D341Med (cell line): ENCODE measurements at places on chromosomes 1 and 21.
A peak's percentile ranks its signal among the peaks of the same experiment; 100 is the strongest.

DNA sequence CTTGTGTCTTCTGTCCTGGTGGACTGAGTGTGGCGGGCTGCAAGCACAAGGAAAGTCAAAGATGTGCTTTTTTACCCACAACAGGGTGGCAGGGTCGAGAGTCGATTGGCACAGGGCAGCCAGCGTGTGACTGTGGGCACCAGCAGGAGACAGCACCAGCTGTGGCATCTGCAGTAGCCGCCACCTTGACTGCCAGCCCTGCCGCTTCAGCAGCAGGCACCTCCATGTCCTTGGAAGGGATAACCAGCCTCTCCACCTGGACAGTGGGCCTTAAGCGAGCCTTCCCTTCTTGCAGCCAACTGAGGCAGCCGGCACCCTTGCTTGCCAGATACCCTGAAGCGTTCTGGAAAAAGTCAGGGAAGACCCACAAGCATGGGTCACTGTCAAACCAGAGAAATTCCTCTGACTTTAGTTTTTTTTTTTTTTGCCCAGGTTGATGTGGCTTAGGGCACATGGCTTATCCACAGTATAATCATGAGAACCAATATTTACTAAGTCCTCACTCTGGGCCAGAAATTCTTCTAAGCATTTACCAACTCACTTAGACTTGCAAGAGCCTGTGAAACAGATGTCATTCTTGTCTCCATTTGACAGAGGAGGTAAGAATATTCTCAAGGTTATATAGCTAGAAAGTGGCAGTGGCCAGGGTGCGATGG lies 30.1 kb upstream of the PTGFRN start:
- no peak for DNase-seq

- no peak for DNase-seq
Observed at GRCh38 chr1:71351438-71351837, 270.6 kb upstream of the ZRANB2 start.

GRCh38 chr1:110495926-110496600 lies 22.9 kb downstream of the KCNA10 start:
- peak; percentile 84 for DNase-seq

DNA sequence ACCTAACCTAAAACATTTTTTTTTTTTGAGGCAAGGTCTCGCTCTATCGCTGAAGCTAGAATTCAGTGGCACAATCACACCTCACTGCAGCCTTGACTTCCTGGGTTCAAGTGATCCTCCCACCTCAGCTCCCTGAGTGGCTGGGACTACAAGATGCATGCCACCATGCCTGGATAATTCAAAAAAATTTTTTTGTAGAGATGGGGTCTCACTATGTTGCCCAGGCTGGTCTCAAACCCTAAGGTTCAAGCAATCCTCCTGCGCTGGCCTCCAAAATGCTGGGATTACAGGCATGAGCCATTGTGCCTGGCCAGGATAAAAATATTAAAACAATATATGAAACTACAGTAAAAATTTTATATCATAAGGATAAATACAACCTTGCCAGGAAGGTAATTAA lies 4.9 kb downstream of the LIX1L start:
- DNase-seq, result no peak

DNA sequence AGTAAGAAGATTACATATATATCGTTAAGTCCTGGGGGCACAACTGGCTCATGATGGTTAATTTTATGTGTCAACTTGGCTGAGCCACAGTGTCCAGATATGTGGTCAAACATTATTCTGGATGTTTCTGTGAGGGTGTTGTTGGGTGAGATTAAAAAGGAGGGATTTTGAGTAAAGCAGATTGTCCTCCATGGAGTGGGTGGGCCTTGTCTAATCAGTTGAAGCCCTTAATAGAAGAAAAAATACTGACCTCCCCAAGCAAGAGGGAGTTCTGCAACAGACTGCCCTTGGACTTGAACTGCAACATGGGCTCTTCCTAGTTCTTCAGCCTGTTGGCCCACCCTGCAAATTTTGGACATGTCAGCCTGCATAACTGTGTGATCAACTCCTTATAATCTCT lies 311.6 kb downstream of the RPS6KC1 start:
- DNase-seq, result no peak

DNA sequence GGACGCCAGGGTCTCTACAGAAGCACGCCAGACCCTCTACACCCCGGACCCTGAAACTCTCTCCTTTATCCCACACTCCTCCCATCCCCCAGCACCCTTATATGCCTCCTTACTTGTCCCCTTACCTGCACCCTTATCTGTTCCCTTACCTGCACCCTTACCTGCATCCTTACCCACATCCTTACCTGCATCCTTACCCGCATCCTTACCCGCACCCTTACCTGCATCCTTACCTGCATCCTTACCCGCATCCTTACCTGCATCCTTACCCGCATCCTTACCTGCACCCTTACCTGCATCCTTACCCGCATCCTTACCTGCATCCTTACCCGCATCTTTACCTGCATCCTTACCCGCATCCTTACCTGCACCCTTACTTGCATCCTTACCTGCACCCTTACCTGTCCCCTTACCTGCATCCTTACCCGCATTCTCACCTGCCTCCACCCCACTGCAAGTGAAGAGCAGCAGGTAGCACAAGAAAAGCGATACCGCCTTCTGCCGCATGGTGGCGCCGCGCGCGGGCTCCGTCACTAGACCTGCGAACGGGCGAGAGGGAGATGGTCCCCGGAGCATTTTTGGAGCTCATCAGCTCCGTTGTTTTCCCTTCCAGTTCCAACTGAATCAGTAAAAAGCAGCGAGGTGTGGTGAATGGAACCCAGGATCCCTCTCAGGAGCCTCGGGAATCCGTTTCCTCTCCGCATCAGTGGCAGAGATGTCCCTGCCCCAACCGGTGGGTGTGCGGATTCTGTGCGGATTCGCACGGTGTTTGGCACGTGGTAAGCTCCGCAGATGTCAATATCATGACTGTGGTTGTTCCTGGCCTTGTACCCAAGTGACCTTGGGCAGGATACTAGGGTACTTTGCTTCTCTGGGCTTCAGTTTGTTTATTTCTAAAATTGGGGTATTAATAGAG lies 2.9 kb downstream of the IFI6 start:
- peak; percentile 85 for DNase-seq

DNA sequence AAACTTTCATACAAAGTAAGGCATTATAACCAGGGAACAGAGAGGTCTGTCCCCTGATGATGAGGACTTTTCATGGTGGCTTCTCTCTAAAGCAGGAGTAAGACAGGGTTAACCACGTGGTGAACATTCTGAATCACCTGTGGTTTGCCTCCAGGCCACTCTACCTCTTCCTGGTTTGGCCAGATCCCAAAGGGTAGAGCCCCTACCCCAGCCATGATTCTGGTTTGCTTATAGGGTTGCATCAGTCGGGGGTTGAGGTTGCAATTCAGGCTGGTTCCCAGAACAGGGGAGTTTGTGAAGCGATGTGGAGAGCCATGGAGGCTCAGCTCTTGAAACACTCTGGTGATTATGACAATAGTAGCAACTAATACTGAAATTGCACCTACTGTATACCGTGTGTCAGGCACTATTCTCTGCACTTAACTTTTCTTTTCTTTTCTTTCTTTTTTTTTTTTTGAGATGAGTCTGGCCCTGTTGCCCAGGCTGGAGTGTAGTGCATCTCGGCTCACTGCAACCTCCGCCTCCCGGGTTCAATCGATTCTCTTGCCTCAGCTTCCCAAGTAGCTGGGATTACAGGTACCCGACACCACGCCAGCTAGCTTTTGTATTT lies 8.3 kb downstream of the CNR2 start:
- DNase-seq, result no peak

DNA sequence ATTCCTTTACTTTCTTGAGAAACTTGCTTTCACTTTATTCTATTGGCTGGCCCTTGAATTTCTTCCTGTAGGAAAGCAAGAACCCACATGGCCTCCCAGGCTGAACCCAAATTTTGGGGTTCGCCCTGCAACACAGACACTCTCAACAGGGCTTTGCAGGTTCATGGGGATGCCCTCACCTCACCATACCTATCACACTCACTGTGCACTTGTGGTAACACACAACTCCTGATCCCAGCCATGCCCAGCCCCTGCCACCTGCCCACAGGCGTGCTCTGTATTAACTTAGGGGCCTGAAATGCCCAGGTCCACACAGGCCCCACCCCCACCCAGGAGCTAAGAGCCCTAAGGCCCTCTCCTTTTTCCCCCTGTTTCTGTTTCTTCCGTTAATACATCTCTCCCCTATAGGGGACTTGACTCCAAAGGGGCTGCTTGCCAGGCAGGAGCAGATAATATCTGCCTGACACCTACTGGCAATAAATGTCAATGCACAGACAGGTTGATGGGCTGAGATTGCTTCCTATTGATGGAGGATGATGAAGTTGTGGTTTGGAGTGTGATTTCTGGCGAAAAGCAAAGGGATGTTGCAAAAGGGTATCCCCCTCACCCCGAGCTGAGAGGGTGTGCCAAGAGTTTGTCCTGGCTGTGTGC lies 171.5 kb downstream of the AJAP1 start:
- DNase-seq, result peak; percentile 69
